ENCODE measurements at places on chromosomes 16 and 17.

- no peak for DNase-seq
These were observed 11.6 kb downstream of the RCVRN start for GRCh38 chr17:9893411-9894012.

- peak; percentile 28 for DNase-seq
These were observed 27.1 kb upstream of the SNN start for GRCh38 chr16:11640987-11641817.

DNA sequence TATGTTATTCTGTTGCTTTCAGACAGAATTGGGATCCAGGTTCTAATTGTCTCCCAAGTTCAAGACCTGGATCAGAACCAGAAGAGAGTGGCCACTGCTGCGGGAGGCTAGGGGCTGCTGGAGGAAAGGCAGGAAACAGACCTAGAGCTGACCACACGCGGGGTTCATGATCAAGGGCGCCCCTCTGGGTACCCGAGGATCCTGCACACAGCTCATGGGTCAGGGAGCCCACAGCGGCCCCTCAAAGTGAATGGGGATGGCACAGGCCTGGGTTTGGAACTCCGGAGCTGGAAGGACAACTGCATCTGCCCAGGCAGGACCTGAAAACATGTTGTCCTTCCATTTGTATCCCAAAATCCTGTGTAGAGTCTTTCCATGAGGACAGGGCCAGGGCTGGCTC, 107.0 kb downstream of the RMI2 start:
- DNase-seq, result no peak

DNA sequence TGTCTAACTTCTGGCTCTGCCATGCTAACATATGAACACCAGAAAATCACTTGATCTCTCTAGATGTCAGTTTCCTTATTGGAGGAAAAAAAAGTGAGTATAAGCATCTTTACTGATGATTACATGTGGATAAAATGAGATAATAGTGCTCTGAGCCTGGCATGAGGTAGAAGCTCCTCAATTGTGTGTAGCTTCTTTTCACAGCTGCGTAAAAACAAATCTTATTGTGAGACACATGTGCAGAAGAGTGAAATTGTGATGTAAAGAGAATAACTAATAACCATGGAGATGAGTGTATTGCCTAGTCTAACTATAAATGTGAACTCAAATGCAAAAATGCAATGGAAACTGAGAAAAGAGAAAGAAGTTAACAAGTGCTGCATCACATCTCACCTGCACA, 44.7 kb downstream of the CDH11 start:
- DNase-seq, result no peak

DNA sequence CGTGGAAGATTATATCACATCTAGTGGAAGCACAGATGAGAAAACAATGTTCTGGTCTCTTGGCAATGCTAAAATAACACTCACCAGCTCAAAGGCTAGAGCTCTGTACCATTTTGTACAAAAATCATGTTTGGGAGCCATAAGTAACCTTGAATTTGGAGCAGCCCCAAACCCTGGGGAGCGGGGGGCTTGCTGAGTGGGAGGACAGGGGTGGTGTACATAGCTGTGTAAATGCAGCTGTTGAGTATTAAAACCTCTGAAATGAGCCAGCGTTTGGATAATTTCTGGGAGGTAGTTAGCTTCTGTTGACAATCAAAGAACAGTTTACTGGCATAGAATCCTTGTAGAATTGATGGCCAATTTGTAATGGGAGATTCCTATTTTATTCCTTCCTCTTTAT, 4.3 kb downstream of the MYH8 start:
- no peak for DNase-seq

GRCh38 chr16:81601601-81602255, 157.1 kb downstream of the CMIP start:
- DNase-seq, result no peak

DNA sequence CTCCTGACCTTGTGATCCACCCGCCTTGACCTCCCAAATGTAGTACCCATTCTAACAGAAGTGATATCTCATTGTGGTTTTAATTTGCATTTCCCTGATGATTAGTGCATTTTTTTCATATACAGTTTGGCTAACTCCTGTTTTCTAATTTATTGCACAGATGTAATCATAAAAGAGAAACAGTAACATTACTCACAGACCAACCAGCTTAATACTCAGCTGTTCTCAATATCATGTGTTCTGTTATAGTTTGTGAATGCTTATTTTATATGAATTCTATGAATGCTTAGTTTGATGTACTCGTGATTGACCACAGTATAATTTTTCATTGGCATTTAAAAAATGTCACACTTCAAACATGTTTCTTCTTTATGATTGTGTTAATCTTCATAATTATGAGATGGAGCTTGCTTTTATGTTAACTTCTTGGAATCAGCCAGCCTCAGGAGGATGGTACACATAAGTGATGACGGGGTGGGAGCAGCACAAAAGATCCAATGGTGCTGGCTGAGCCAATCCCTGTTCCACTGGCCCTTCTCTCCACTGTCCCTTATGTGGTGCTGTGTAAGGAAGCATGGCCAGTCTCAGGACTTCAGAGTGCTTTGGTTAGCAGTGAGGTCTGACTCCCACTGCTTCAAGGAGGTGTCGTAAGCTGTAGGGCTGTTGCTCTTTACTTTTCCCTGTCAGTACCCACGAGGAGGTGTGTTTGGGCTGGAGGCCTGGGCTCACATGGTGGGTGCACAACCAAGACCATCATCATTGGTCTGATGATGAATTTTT, 191.0 kb downstream of the SPECC1 start:
- DNase-seq, result no peak

DNA sequence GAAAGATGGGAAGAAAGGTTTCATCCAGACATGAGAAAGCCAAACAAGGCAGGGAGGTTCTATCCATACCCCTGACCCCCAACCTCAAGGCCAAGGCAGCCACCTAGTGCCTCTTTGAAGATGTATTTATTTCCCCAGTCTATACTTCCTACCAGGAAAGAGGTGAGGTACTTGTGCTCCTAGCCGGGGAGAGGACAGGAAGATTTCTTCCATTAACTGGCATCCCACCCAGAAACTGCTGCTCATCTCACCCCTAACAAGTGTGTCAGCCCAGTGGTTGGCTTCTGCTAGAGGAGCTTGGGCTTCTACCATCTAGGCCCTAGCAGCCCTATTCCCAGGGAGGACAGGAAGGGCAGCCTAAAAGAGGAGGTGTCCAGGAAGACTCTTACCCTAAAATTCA, 8.9 kb downstream of the COPZ2 start:
- no peak for DNase-seq

DNA sequence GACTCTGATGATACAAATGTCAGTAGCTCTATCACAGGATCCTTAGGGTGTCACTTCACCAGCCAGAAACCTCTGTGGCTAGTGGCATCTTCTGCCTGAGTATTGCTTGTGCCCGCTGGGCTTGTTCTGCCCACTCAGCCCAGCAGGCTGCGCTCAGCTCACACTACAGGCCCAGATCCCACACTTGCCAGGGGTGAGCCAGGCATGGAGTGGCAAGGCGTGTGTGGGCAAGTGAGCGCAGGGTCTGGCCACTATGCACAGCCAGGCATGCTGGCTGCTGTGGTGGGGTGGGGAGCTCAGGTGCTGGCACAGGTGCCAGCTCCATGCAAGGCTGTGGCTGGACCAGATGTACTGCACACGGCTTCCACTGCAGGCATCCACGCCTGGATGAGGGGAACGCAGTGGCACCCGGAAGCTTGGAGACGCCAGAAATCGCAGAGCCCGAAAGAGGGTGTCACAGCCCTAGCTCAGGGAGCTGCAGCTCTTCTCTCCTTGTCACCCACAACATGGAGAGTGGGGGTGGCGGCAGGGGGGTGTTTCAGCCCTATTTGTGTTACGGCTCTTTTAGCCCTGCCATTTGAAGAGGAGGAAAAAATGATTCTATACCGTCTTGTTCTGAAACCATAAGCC, 10.2 kb downstream of the CFAP97D1 start:
- no peak for DNase-seq

- no peak for DNase-seq
These were observed 14.2 kb downstream of the APOH start for GRCh38 chr17:66214884-66215528.

- DNase-seq, result peak; percentile 93
These were observed 14.6 kb downstream of the COTL1 start for GRCh38 chr16:84603140-84603816.

DNA sequence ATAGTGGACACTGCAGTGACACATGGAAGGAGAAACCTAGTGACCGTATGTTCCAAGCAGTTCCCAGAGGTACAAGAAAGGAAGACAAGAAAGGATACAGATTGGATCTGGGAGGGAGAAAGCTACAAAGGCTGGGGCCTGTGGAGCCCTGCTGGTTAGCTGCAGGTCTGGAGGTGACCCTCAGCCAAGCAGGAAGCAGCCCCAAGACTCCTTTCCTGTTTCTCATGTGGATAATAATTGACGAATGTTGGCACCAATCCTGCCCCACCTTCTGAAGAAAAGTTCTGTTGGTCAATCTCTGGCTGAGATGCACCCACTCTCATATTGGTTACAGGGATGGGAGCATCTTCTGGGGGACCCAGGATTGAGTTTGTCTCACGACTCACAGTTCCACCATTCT, 99.8 kb downstream of the SHISA6 start:
- no peak for DNase-seq

- no peak for DNase-seq
These were observed 401.3 kb downstream of the WWOX start for GRCh38 chr16:78500659-78501270.

- no peak for DNase-seq
These were observed 154.1 kb upstream of the CDH5 start for GRCh38 chr16:66212428-66212827.

Data from non-pigmented ciliary epithelial cell (primary cell).